ENCODE measurements at places on chromosomes 1 and 21.

DNA sequence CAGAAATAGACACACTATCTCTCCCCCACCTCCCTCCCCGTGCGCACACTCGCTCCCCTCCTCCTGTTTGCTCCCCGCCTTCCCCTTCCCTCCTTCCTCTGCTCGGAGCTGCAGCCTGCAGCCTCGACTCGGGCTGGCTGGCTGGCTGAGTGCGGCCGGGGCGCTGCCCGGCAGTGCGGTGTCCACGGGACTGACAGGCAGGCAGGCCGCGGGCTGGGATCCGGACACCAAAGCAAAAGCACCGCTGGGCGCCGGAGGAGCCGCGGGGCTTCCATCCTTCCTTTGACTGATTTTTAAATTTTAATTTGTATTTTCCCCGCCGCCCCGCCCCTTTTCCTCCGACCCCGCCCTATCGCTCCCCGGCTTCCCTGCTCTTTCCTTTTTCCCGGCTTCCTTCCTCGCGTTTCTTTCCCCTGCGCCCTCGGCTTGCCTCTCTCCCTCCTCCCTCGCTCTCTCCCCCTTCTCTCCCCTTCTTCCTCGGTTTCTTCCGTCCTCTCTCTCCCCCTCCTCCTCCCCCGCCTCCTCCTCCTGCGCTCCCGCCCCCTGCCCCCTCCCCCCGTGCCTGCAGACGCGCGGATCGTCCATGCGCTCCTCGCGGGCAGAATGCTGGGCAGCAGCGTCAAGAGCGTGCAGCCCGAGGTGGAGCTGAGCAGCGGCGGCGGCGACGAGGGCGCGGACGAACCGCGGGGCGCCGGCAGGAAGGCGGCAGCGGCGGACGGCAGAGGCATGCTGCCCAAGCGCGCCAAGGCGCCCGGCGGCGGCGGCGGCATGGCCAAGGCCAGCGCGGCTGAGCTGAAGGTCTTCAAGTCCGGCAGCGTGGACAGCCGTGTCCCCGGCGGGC lies 109.4 kb downstream of the NAV1 start:
- no peak for DNase-seq

DNA sequence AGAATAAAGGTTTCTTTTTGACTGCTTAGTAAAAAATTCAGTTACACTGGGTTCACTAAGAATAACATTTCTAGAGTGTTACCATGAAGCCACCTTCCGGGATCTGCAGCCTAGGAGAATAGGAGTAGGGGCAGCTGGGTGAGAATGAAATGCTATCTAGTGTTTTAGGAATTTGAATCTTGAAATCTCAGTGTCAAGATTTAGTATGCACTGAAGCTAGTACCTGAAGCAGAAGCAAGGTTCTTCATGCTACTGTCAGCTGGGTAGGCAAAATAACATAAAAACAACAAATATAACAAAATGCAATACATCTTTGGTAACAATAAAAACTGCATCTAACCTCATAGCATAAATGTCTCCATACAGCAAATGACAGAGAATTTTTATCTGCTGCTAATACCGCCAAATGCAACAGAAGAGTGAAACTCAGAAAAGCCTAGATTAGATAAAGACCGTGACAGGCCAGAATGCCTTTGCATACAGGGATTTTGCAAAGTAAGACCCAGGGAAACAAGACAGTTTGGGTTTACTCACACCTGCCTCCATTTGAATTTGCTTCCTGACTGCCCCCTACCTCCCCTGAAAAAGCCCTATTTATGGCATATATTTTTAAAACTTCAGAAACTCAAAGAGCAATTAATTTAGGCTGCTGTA lies 58.2 kb downstream of the GADD45A start:
- DNase-seq, result no peak

GRCh38 chr1:201139756-201140155 lies 12.8 kb upstream of the ASCL5 start:
- DNase-seq, result no peak

DNA sequence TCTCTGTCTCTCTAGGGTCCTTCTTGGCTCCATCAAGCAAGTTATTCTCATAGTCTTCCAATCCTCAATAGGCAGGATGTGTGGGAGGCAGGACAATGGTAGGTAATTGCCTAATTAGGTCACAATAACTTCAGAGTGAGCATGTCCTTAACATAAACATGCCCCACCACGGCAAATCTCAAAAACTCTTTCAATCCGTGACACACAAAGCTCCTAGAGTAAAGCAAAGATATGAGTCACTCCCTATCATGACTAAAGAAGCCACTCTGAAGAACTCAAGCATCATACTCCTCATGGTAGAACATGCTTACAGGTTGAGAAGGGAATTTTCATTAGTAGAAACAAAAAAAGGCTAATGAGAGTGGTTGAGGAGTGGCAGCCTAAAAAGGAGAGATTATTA lies 4.9 kb downstream of the HAO2 start:
- no peak for DNase-seq
